Stimulated activated CD8-positive, alpha-beta memory T cell treated with anti-CD3 and anti-CD28 coated beads, Interleukin-4, amount 100 ng/mL, for 1 hour (primary cell): ENCODE measurements at places on chromosomes 4 and X.

DNA sequence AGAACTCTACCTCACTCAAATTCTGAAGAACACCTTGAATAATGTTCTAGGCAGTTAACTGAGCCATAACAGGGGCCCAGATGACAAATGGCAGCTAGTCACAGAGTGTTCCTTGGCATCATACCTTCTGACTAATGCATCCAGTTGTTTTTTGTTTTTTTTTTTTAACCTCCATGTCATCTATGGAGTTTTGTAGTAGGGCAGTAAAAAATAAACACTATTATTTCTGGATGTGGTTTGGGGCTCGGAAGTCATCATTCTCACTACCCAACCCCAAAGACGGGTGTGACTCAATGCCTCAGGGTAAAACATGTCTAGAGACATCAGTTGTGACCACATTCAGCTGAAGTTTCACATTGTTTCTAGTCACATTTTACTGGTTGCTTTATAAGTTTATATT lies 31.2 kb upstream of the MCF2 start:
- no peak for DNase-seq

DNA sequence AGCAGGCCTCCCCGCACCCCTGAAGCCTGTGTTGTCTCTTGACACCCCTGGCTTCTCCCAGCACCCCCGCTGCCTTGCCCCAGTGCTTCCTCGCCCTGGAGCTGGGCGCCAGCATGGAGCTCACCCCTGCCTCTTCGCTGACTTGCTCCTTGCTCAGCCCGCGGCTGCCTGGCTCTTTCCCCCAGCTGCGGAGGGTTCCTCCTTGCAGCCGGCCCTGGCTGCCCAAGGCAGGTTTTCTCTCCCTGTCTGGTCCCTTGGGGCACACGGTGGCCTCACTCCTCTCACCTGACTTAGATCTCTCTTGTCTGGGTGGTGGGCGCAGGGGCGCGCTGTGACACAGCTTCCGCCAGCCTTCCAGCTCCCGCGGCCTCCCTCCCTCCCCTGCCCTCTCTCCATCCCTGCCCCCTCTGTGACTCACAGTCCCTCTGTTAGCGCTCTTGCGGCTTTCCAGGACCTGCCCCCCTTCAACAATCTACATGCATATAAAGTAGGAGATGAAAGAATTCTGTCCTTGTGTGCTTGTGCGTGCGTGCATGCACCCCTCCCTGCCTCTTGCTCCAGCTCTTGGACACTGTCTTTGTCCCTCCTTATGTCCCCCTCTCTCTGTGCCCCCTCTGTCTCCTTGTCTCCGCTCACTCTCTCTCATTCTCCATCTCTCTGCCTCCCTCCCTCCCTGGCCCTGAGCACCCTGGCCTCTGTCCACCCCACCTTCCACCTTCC lies 2.2 kb downstream of the PLXNB3 start:
- DNase-seq, result no peak

DNA sequence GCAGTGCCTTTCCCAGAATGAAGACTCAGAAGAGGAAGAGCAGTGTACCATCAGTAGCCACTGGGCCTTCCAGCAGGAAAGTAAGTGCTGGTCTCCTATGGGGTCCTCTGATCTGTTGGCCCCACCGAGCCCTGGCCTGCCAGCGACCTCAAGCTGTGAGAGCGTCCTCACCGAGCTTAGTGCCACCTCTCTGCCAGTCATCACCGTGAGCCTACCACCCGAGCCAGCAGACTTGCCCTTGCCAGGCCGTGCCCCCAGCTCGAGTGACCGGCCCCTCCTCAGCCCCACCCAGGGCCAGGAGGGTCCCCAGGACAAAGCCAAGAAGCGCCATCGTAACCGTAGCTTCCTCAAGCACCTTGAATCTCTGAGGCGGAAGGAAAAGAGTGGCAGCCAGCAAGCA lies 69.7 kb downstream of the STARD8 start:
- no peak for DNase-seq

DNA sequence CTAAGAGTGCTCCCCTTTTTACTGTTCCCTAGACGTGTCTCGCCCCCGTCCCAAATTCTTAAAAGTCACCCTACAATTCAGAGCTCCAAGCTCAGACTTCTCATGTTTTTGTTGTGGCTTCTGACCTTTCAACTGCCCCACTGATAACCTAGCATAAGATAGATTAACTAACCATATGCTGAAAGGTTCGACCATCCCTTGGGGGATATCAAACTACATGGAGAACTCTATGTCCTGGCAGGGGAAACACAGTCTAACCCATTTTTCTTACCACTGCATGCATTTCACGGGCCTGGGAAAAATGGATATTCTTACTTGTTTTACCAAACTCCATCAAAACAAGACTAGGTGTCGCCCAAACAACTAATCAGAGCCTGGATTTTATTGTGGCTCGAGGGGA lies 236.4 kb upstream of the MID1 start:
- no peak for DNase-seq

- DNase-seq, result no peak
Observed at GRCh38 chrX:9628779-9629493, 136.7 kb downstream of the GPR143 start.

DNA sequence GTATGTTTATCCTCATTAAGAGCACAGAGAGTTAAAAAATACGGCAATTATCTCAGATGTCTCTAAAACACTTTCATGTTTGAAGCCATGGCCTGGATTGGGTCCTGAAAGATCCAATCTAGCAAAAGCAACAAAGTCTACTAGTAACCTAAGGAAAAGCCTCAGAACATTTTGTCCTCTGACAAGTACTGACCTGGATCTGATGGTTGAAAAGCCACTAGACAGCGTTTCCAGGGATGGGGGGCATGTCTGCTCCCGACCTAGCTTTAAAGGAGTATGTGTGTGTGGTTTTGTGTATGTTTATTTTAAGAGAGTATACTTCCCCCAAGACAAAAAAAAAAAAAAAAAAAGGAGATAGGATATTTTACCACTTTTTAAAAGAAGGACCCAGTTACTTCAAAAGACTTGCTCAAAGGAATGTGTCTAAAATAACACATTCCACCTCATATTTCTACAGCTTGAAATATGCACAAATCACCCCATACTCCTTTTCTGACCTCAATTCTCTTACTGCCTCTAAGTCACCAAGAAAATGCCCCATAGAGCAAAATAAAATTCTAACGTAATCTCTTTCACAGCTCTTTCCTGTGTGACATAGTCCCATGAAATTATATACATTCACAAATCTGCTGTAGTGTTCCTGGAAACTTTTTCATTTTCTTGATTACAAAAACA lies 189.0 kb upstream of the TTC29 start:
- DNase-seq, result no peak

GRCh38 chrX:40644176-40644575 lies 3.2 kb downstream of the CXorf38 start:
- DNase-seq, result no peak

- no peak for DNase-seq
Observed at GRCh38 chr4:136863756-136864155, 668.5 kb downstream of the PCDH18 start.

GRCh38 chr4:113982181-113982580 lies 2.7 kb upstream of the ARSJ start:
- DNase-seq, result no peak
